ENCODE measurements at places on chromosomes 4 and X.

GRCh38 chr4:1285790-1286553 is 3.7 kb upstream of the MAEA start:
- peak; percentile 55 for DNase-seq

- no peak for DNase-seq
These were observed 78.4 kb downstream of the JAKMIP1 start for GRCh38 chr4:6121941-6122340.

- no peak for DNase-seq
These were observed 84.7 kb downstream of the RASL11B start for GRCh38 chr4:52946855-52947254.

GRCh38 chrX:39904816-39905537 is 192.8 kb downstream of the BCOR start:
- DNase-seq: no peak

DNA sequence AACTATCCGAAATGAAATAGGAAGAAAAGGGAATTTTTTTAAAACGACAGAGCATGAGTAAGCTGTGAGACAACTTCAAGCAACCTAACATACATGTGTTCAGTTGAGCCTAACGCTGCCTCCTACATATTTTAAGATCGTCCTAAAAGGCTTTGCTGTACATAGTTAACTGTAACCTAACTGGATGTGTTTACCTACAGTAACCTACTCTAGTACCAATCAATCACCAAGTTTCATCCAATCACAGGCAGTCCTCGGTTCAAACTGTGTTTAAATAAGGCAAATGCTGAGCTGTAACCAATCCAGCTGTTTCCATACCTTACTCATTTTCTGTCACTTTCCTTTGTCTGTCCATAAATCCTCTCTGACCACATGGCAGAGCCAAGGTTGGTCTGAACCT is 17.1 kb downstream of the RCHY1 start:
- DNase-seq: no peak

DNA sequence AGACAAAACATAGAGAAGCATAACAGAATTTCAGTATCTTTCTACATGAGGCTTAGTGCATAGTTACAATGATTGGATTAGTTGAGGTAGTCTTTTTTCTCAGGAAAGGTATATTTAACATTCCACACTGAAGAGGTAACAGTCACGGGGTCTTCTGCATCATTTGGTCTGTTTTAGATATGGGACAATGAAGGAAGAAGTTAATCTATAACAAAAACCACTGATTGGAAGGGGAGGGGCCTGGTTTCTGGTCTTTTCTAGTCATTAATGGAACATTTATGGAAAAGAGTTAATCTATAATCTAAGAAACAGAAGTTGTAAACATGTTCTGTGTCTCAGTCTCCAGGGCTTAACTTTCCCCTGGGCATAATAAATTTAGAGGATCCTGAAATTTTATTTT is 37.3 kb upstream of the HPSE start:
- no peak for DNase-seq

- no peak for DNase-seq
These were observed 63.0 kb downstream of the HADH start for GRCh38 chr4:108052558-108053120.

GRCh38 chrX:9902656-9903055 is 64.5 kb upstream of the CLDN34 start:
- DNase-seq: no peak

GRCh38 chr4:52799813-52800212 is 48.6 kb upstream of the ERVMER34-1 start:
- DNase-seq: peak; percentile 5

DNA sequence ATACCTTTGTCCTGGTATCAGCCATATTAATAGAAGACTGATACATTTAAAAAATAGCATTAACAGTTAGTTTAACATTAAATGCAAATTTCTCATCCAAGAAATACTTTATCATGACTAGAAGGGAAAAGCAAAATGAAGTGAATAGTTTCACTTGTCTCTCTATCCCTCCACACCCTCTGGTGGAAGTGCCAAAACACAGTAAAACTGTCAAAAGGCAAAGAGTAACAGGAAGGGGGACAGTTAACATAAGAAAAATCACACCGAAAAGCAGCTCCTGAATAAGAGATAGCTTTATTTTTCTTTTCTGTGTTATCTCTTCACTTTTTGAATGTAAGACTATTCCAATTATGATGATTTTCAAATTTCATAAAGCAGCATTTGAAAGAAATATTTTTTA is 187.2 kb downstream of the FBXW7 start:
- DNase-seq: no peak

DNA sequence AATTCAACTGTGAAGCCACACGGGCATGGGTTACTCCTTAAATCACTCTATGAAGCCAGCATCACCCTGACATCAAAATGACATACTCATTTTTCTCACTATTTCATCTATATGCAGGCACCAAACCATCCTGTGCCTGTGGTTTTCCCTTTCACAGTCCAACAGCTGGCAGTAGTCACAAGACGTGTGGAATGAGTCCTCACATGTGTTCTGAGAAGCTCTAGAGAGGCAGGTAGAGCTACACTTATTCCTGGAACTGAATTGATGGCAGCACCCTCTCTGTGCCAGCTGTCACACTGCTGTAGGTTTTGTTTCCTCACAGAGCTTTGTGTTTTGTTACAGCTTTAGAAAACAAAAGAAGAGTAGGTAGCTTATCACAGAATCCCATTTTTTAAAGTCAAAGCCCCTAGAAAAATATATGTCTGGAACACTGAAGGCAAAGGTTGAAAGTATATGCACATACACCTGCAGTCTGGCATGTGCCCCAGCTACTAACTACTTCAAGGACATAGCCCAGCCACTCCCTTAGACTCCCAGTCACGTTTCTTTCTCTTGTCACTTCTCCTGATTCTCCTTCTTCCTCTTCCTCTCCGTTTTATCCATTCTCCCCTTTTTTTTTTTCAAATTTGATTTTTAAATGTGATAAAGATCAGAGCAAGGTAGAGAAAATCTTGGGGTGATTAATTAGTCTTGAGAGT is 107.1 kb downstream of the ANXA10 start:
- no peak for DNase-seq

GRCh38 chr4:7387925-7388324 is 46.8 kb downstream of the PSAPL1 start:
- no peak for DNase-seq

DNA sequence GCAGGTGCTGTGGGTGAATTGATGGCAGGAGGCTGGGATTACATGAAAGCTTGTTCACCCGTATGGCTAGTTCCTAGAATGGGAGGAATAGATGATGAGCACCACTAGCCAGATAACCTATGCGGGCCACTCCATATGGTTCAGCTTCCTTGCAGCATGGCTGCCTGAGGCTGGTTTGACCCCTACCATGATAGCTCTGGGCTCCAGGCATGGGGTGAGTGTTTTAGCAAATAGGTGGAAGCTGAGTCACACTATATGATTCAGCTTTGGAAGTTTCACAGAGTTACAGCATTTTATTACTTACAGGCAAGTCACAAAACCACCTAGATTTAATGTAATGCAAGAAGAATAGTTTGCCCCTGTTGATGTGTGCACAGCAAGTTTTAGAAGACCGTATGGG is 603.2 kb downstream of the STIM2 start:
- no peak for DNase-seq

DNA sequence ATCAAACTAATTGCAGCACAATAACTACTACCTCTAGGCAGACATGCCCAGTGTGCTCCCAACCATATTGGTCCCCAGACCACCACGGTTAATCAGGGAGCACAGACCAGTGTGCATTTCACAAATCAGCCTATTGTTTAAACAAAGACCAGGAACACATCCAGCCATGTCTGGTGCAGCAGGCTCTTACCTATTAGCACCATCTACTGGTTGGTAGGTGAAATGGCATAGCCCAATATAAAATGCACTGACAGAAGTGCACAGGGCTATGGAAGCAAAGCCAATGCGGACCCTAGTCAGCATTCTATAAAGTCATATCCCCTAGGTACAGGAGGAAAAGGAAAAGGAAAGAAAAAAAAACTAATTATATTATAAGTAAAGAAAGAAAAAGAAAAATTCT is 15.5 kb upstream of the CYLC1 start:
- peak; percentile 23 for DNase-seq

GRCh38 chr4:142238589-142238988 is 602.2 kb downstream of the IL15 start:
- no peak for DNase-seq

GRCh38 chr4:105451346-105451745 is 22.5 kb downstream of the PPA2 start:
- DNase-seq: no peak

- DNase-seq: peak; percentile 6
These were observed 128.1 kb upstream of the STK26 start for GRCh38 chrX:131894995-131895394.

DNA sequence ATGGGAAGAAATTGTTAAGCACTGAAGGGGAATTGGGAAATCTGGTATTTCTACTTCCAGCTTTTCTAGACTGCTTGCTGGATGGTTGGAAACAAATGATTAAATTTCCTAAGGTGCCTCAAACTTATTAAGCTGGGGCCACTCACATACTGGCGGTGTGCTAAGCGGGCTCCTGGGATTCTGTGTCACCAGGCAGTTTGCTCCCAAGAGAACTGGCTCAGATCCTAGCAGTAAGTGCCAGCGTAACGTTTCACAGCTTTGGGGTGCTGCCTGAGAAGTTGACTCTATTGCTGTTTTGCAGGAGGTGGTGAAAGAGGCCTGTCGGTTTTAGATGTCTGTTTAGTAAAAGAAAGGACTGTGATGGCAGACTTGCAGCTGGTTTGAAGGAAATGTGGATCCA is 6.9 kb upstream of the REELD1 start:
- no peak for DNase-seq

DNA sequence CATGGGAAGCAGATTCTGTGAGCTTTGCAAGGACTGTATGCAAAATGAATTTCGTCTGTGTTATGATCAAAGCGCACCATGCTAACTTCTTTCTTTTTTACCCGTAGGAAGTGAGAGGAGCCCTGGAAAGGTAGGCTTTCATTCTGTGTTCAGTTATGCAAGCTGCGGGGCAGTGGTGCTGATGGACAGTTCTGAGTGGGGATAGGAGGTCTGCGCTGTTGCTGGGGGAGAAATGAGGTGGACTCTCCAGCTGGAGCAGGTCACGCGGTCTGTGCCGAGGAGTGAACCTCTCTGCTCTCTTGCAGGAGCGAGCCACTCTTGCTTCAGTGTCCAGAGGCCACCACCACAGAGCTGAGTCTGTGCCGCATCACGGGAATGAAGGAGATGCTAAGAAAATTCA is 4.5 kb downstream of the TRIML1 start:
- DNase-seq: no peak

- DNase-seq: no peak
These were observed 288.4 kb upstream of the NRK start for GRCh38 chrX:105533951-105534350.

Measured in suppressor macrophage (primary cell).